ENCODE measurements at places on chromosomes 7 and 10.

- no peak for DNase-seq
These were observed 118.3 kb downstream of the FAM53B start for GRCh38 chr10:124625831-124626238.

DNA sequence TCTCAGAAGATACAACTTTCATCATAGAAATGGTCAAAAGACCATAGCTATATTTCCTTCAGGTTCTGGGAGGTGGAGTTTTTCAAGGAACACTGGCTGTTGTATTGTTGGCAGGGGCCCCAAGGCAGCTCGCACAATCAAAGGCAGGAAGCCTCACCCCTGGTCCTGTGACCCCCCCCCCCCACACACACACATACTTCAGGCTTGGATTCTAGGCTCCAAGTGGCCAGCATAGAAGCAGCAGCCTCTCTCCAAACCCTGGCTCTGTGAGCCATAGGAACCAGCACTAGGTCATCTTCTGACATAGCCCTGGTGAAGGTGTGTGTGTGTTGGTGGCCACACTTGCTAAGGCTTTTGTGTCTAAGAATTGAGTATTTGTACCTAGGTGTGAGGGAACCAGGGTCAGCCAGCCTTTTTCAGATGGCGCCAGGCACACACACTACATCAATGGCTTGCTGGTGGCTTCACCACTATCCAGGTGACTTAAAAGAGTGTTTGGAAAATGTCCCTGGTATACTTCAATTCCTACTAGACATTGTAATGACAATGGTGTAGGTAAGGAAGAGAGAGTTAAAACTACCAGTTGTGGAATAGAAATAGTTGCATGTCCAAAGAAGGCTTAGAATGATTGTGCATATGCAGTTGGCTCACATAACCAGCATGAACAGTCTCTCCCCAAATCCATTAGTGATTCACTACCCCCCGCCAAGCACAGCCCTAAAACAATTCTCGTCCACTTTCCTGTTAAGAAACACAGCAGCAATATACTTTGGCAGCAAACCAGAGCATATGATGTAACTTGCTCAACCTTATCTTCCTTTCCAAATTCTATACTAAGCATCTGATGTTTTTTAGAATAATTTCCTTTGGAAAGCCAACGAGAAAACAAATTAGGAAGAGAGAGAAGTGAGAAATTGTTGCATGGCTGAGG lies 91.3 kb downstream of the AVL9 start:
- no peak for DNase-seq

DNA sequence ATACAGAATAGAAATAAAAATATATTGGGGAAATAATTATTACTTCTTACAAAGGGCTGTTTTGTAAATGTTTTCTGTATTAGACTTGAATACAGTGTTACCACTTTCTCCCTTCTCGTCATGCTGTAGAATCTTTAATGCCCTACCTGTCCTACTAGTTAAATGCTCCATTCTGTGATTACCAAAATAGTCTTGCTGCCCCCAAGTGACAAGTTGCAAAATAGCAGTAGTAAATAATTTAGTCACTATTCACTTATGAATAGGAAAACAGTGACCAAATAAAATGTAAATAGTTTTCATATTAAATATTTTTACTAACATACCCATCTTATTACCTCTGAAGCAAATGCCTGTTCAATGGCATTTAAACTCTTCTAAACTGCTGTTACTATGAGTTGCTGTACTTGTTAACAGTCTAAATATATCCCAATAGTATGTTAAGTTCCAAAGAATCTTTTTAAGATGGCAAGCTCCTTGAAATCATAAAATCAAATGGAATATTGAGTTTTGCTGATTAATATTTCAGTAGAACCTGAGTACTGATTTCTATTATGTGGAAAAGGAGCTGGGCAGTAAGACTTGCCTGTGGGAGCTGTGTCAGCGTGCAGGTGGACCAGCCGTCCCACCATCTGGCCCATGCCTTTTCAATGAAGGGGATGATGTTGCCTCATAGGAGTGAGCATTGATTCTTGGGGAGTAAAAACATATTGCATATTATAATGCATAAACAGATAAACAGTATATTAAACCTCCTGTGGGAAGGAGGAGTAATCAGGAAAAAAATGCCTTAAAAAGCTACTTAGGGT lies 18.1 kb upstream of the OIT3 start:
- DNase-seq = peak; percentile 4

- no peak for DNase-seq
These were observed 187.7 kb upstream of the KLF6 start for GRCh38 chr10:3972460-3973301.

GRCh38 chr10:35355971-35356724 lies 19.8 kb downstream of the CCNY start:
- no peak for DNase-seq

DNA sequence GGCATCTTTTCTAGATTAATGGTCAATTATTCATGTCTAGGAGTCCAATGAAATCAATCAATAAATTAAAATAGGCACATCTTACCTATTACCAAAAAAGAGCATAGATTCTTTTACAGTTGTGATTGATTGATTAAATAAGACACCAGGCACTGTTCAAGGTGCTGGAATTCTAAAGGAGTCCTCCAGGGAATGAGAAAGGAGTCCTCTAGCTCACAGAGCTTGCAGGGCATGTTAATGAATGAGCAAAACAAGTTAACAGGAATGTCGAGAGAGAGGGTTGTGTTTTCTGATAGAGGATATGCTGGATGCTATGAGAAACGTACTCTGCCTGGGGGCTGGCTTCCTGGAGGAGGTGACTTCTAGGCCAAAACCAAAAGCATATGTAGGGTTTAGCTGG lies 191.4 kb downstream of the BMPER start:
- DNase-seq = no peak

DNA sequence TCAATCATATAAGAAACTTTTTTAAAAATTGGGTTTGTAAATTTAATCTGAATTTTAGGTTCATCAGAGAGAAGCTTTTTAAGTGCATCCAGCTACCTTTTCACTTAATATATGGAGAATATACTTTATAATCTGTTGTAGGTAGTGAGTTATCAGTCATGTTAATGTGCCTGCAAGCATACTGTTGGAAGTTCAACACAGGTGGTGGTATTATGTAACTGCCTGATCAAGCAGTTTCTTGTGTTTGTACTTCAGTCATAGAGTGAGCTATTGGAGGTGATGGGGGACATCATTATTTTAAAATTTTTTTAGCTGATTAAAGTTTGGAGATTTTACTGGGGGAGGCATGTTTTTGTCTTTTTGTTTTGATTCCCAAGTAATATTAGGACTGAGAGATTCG lies 2.5 kb downstream of the TNKS2 start:
- DNase-seq = no peak

DNA sequence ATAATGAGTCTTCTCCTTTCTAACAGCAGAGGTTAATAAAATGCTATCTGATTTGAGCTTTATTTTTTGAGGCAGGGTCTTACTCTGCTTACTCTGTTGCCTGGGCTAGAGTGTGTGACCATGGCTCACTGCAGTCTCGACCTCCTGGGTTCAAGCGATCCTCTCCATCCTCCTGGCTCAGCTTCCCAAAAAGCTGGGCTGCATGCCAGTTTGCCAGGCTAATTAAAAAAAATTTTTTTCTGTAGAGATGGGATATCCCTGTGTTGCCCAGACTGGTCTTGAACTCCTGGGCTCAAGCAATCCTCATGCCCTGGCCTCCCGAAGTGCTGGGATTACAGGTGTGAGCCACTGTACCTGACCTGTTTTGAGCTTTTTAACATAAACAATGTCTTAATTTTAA lies 56.7 kb downstream of the SCD start:
- DNase-seq = no peak

- no peak for DNase-seq
These were observed 235.2 kb downstream of the POU6F2 start for GRCh38 chr7:39212876-39213275.

DNA sequence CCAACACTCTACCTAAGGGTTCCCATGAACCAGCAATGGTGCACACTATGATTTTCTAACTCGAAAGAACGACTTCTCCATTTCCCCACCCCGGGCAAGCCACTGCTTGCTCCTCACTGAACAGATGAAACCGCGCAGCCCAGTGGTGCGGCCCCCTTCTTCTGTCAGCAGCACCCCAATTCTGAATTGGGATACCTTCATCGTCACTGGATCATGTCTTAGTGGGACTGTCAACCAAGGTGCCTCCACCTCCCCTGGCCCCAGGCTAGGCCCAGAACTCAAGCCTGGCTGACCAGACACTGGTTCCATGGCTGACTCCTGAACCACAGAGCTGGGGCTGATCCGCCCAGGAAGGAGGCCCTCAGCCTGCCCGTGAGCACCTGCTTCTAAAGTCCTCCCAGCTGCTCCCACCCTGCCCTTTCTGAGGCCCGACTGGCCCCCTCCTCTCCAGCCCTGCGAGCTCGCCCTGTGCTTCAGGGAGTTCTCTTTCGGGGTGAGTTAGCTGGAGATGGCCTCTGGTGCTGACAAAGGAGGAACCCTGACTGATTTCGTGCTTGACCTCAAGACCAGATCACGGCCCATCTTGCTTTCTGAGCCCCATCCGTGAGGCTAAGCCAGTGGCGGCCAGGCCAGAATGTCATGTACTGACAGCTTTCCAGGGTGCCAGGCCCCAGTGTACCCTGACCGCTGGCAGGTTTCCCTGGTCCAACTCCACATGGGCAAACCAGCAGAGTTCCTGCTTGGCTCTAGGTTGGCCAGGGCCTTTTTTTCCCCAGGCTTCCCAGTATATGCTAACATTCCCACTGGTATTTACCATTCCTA lies 44.5 kb downstream of the FAM53B start:
- DNase-seq = no peak

GRCh38 chr7:145478541-145478940 lies 638.1 kb upstream of the CNTNAP2 start:
- DNase-seq = no peak

GRCh38 chr7:12322284-12322902 lies 81.3 kb downstream of the VWDE start:
- peak; percentile 24 for DNase-seq

DNA sequence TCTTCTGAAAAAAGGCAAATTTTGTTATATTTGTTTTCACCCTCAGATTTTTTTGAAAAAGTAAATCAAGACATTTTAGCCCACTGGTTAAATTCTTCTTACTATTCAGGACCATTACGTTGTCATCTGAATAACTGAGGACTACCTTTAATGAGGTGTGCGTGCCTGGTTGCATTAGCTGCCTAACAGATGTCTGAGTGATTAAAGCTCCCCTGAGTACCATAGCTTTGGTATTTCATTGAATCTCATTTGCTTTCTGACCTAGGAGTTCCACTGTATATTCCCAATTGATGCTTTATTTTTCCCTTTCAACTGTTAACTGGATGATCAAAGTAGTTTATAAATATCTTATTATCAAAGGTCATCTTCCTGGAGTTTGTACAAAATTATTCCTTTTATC lies 410.0 kb upstream of the SEMA3D start:
- no peak for DNase-seq
